Glutamatergic neuron (in vitro differentiated cells): ENCODE measurements at places on chromosomes 12 and 14.

DNA sequence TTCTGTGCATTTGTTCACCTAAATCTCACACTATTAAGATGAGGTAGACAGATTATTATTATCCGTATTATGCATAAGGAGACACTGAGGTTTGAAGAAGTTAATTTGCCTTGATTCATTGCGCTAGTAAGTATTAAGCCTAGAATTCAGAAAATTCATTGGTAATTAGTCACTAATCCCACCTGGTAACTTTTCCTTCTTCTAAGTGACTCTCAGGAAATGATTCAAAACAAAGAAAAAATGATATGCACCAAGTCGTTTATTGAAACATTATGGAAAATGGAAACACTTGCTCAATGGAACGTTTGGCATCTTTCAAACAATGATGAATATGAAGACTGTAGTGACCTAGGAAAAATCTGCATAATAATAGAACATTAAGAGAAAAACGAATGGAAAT, 15.2 kb downstream of the RFX4 start:
- no peaks in the 10 kb centered on the region for H3K36me3 ChIP-seq
- H3K27ac ChIP-seq, result no peak overlapping the region
- peaks cover 3% of the 10 kb centered on the region for H3K4me1 ChIP-seq
- H3K4me3 ChIP-seq, result no peak overlapping the region

DNA sequence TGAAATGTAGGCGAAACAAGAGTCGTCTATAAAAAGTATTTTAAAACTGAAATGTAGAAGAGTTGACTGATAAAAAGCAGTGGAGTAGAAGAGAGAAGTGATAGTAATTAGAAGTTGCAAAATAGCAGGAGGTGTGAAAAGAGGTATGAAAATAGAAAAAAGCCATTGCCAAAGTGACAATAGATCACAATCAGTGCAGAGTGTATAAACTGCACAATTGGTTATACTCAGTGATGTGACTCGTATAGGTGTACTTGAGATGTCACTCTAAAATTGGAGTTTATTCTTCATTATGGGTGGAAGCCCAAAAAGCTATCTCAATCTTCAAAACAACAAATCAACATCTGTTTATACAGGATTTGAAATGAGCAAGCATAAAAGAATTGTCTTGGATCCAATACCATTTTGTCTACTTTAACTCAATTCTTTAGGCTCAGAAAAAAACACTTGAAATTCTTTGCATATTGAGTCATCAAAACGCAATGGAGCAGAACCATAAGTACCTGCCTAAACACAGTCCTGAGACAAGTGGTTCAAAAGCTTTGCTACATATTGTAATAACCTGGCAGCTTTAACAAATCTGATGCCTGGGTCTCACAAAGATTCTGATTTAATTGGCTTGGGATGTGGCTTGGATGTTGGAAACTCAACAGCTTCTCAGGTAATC, 8.8 kb downstream of the IKBIP start:
- H3K4me3 ChIP-seq, result no peak overlapping the region
- H3K27me3 ChIP-seq, result peaks cover 1% of the 10 kb centered on the region
- no peaks in the 10 kb centered on the region for H3K4me1 ChIP-seq
- DNase-seq, result no peak
- no peak overlapping the region for H3K27ac ChIP-seq

DNA sequence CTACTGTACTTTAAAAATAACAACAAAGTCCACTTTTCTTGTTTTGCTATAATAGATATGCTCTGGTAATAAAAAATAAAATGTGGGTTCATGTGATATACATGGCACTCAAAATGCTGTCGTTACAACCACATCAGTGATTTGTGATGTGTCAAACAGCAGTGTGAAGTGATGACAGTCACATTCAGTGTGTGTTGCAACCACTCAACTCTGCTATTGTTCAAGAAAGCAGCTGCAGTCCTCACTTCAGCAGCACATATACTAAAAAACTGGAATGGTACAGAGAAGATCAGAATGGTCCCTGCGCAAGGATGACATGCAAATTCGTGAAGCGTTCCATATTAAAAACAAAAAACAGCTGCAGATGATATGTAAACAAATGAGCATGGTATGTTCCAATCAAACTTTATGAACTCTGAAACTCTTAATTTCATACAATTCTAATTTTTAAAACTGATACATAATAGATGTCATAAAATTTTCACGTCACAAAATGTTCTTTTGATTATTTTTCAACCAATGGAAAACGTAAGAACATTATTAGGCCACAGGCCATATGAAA, 6.7 kb downstream of the TRMT5 start:
- H3K36me3 ChIP-seq, result no peaks in the 10 kb centered on the region
- H3K27ac ChIP-seq, result no peak overlapping the region
- no peak overlapping the region for H3K4me3 ChIP-seq
- no peak for DNase-seq
- H3K4me1 ChIP-seq, result peaks cover 10% of the 10 kb centered on the region

DNA sequence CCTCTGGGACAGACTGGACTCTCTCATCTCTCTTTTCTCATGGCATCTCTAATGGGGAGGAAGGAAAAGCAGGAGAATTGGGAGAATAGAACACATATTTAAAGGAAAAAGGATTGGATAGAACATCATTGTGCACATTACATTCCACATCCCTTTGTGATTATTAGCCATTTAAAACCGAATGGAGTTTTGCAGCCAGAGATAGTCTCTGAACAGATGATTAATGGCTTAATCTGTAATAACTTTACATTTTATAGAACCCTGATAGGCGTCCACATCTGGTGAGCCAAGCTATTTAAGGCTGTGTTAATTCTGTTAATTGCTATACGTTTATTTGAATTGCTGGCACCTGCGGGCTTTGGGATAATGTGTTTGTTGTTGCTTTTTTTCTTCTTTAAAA, 487.3 kb downstream of the NRXN3 start:
- no peak overlapping the region for H3K4me3 ChIP-seq
- DNase-seq, result no peak
- peaks cover under 1% of the 10 kb centered on the region for H3K4me1 ChIP-seq
- H3K27ac ChIP-seq, result no peak overlapping the region
- peaks cover 2% of the 10 kb centered on the region for H3K27me3 ChIP-seq

- no peaks in the 10 kb centered on the region for H3K36me3 ChIP-seq
- no peak for DNase-seq
- no peak within 1 kb of the TSS for H3K27ac ChIP-seq
- H3K4me3 ChIP-seq, result no peak within 1 kb of the TSS
Measured at GRCh38 chr14:94110552-94111181, at the start of gene IFI27. IFI27 (plus strand) TSS chr14:94110736.

DNA sequence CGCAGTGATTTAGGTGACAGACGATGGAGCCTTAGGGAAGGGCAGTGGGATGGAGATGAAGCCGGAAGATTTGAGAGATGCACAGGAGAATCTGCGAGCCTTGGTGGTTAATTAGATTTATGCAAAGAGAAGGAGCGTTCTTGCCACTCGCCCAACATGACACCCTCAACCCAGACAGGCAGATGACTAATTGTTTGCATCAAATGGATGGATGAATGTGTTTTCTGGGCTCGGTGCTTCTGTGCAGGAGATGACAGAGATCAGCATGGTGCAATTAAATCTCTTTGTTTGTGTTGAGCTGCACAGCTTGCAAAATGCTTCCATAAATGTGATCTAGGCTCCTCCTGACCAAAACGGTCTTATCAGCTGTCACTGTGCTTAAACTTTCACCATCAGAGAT, 202.3 kb upstream of the PRMT8 start:
- H3K4me3 ChIP-seq, result peak overlapping the region; percentile 67
- H3K4me1 ChIP-seq, result peaks cover 28% of the 10 kb centered on the region
- H3K36me3 ChIP-seq, result peaks cover 6% of the 10 kb centered on the region
- no peak for DNase-seq
- H3K27me3 ChIP-seq, result peaks cover 12% of the 10 kb centered on the region
- H3K27ac ChIP-seq, result peak overlapping the region; percentile 23

GRCh38 chr12:58523360-58523759, 396.9 kb downstream of the LRIG3 start:
- no peaks in the 10 kb centered on the region for H3K27me3 ChIP-seq
- H3K4me1 ChIP-seq, result no peaks in the 10 kb centered on the region
- no peak overlapping the region for H3K27ac ChIP-seq
- no peak for DNase-seq

GRCh38 chr12:11896417-11896929, 174.3 kb upstream of the BCL2L14 start:
- H3K27ac ChIP-seq, result no peak overlapping the region
- no peaks in the 10 kb centered on the region for H3K4me1 ChIP-seq
- no peak for DNase-seq
- peaks cover 3% of the 10 kb centered on the region for H3K27me3 ChIP-seq
- no peaks in the 10 kb centered on the region for H3K36me3 ChIP-seq
- H3K4me3 ChIP-seq, result no peak overlapping the region

GRCh38 chr12:132593938-132594358, 16.4 kb downstream of the LRCOL1 start:
- peaks cover 22% of the 10 kb centered on the region for H3K27me3 ChIP-seq
- peaks cover 6% of the 10 kb centered on the region for H3K36me3 ChIP-seq
- peak overlapping the region; percentile 17 for H3K4me3 ChIP-seq

- H3K36me3 ChIP-seq, result peaks cover 5% of the 10 kb centered on the region
- H3K4me3 ChIP-seq, result peak overlapping the region; percentile 39
- peaks cover 10% of the 10 kb centered on the region for H3K27me3 ChIP-seq
- H3K4me1 ChIP-seq, result peaks cover 21% of the 10 kb centered on the region
- no peak for DNase-seq
Measured at GRCh38 chr12:24931666-24932405, 17.1 kb downstream of the BCAT1 start.

DNA sequence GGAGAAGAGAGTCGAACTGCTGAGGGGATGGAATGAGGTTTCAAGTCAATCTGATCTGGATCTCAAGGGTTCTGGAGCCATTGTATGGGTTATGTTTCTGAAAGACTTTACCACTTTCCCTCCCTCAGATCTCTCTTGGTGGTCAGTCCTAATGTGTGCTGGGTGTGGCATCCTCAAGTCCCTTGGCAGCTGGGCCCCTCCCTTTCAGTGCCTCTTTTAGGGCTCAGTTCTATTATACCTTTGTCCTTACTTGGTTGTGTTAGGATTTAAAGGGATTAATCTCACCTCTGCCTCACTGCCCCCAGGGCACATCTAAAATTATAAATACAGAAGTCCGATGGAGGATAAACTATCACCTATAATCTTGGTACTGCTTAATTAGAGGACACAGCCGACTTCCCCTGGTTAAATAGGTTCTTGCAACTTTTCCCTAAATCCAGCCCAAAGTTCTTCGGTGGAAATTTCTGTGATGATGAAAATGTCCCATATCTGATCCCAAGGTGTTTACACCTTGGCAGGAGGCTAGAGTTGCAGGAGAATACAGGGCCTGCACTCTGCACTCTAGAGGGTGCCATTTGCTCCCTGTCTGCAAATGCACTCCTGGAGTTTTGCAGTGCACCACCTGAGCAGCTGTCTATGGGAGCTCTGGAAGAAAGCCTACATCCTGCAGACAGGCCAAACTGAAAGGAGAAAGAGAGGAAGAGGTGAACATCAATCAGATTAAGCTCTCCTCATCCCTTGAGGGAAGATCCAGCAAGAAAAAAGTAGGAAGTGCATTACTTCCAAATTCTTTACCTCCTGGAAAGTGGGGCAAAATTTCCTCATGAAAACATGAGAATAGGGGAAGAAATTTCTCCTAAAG, 106.8 kb downstream of the NUAK1 start:
- no peak for DNase-seq
- H3K4me1 ChIP-seq, result peaks cover 5% of the 10 kb centered on the region
- no peaks in the 10 kb centered on the region for H3K36me3 ChIP-seq
- H3K27ac ChIP-seq, result no peak overlapping the region
- no peak overlapping the region for H3K4me3 ChIP-seq
- peaks cover 6% of the 10 kb centered on the region for H3K27me3 ChIP-seq
